Stimulated activated CD4-positive, alpha-beta T cell treated with anti-CD3 and anti-CD28 coated beads, Interleukin-1b, Interleukin-23, amount 100 ng/mL, for 1 hour (primary cell): ENCODE measurements at places on chromosomes 4 and X.

DNA sequence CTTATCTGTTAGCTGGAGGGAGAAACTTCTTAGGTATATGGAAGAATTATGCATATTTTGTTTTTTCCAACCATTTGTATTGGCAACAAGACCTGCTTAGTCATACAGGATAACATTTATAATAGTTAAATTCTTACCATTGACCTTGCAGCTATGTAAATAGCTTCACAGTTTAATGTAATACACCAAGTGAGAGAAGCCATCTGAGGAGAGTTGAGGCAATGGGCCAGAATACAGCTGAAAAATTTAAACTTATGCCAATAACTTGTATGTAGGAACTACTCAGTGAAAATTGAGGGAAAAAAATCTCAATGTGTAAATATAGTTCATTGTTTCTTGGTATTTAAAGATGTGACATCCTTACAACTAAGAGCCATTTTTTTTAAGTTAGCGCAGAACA lies 273.5 kb downstream of the DACH2 start:
- no peak for DNase-seq

DNA sequence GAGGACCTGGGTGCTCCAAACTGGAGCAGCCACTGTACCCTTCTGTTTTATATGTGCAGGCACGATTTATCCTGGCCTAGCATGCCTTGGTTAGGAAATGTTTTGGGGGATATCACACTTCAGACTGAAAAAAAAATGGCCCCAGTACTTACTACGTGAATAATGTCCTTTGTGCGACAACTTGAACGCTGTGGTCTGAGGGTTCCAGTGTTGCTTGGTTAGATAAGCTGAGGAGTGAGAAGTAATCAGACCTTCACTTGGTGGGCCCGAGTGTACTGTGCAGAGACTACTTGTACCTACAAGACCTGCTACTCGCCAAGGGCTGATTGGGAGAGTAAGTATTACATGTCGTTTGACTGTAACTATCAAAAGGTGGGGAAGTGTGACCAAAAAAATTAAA lies 678 bp downstream of the DNAAF6 start:
- no peak for DNase-seq

GRCh38 chr4:139207873-139208403 lies 30.9 kb upstream of the ELF2 start:
- no peak for DNase-seq

- DNase-seq, result no peak
These were observed 13.8 kb downstream of the USP46 start for GRCh38 chr4:52645300-52645699.

- peak; percentile 58 for DNase-seq
These were observed 1.0 kb downstream of the OTUD4 start for GRCh38 chr4:145179281-145179860.

DNA sequence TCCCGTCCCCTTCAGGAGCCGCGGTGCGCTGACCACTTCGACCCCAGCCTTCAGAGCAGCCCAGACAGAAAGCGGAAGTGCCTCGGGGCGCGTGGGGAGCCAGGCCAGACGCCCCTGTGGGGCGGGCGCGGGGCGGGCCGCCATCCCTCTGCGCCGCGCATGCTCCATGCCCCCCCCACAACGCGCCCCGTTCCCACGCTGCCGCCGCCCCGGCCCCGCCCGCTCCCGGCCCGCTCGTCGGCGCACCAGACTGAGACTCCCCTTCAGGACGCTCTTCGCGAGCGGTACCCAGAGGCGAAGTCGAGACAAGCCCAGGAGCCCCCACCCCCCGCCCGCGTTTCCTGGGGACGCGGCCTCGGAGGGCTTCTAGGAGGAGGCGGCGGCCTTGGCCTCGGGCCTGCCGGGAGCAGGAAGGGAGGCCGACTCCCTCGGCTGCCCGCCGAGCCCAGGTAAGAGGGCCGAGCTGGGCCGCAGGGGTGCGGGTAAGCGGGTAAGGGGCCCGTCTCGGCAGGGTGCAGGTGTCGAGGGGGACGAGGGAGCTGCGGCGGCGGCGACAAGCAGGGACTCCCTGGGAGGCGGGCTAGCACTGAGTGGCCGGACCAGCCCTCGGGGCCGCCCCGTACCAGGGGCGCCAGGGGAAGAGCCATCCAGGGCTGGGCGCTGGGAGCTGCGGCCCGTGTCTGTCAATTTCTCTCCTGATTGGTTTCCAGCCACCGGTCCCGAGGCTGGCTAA lies at the start of gene ZFP92:
ZFP92 (plus strand) TSS at position 218 of the 733 bp plus-strand sequence. CDS start 6,851 bp downstream, outside the sequence.
- DNase-seq, result no peak

DNA sequence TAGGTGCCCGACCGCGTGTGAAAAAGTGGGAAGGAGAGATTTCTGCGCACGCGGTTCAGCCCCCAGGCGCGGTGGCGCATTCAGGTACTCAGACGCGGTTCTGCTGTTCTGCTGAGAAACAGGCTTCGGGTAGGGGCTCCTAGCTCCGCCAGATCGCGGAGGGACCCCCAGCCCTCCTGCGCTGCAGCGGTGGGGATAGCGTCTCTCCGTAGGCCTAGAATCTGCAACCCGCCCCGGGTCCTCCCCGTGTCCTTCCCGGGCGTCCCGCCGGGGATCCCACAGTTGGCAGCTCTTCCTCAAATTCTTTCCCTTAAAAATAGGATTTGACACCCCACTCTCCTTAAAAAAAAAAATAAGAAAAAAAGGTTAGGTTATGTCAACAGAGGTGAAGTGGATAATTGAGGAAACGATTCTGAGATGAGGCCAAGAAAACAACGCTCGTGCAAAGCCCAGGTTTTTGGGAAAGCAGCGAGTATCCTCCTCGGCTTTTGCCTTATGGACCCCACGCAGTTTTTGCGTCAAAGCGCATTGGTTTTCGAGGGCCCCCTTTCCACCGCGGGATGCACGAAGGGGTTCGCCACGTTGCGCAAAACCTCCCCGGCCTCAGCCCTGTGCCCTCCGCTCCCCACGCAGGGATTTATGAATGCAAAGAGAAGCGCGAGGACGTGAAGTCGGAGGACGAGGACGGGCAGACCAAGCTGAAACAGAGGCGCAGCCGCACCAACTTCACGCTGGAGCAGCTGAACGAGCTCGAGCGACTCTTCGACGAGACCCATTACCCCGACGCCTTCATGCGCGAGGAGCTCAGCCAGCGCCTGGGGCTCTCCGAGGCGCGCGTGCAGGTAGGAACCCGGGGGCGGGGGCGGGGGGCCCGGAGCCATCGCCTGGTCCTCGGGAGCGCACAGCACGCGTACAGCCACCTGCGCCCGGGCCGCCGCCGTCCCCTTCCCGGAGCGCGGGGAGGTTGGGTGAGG lies 3.7 kb downstream of the SHOX start:
- no peak for DNase-seq

GRCh38 chr4:123366144-123366748 lies 30.3 kb upstream of the SPRY1 start:
- DNase-seq, result no peak

DNA sequence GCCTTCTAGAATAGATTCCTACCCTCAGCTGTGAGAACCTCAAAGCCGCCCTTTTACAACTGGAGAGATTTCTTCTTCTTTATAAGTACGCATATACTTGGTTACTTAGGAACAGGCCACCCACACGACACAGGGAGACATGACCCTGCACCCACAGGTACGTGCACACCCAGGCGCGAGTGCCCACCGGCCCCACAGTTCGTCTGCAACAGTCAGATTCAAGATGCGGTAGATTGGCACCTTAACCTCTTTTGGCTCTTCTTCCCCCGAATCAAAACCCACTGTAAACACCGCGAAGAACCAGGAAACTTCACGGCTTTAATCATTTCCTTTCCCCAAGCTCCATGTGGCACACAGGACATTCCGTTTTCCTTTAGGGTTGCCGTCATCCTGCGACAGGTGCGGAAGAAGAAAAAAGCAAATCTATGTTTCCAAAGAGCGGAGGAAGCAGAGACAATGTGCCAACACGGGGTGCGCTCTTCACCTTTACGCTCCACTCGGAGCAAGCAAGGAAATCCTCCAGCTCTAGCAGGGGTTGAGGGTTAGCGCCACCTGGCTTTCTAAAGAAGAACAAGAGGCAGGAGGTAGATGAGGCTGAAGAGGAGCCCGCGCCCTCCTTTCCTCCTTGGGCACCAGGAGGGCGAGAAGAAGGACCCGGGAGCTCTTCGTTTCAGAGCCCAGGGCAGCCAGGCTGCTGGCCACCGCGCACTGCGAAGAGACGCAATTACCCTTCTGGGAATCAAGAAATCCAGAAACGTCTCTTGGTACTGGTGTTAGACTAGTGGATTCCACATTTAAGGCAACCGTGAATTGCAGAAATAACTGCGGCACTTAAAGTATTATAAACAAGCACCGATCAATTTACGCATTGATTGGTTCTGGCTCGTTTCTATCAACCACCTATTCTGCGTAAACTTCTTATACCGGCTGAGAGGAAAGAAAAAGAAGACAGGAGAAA lies 35.7 kb downstream of the HAND2 start:
- DNase-seq, result no peak

DNA sequence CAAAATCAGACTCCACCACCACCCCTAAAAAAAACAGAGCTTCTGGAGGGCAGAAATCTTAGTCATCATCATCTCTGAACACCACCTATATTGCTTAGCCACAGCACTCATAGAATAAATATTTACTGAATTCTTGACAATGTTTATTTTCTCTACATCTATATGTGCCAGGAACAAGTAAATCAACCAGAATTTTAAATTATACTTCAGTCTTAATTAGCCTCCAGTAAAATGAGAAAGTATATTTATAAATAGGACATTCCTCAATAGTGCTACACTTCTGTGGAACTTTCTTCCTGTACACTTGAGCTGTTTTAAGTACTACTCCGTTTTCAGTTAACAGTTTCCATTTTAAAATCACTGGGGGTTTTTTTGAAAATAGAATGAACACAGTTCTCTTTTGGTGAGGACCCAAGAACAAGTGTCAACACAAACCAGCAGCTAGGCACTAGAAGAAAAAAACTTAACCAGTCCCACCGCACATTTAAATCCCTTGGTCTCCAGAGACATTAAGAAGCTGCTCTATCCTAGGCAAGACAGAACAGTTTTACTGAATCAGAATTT lies 25.5 kb downstream of the SMIM14 start:
- no peak for DNase-seq

GRCh38 chr4:76384052-76384451 lies 36.9 kb downstream of the CCDC158 start:
- DNase-seq, result no peak

- DNase-seq, result no peak
These were observed 15.0 kb upstream of the SH3TC1 start for GRCh38 chr4:8184061-8184460.

- DNase-seq, result no peak
These were observed 252.9 kb downstream of the ARHGAP10 start for GRCh38 chr4:147984778-147985138.

GRCh38 chr4:6180841-6181631 lies 19.3 kb downstream of the JAKMIP1 start:
- no peak for DNase-seq

DNA sequence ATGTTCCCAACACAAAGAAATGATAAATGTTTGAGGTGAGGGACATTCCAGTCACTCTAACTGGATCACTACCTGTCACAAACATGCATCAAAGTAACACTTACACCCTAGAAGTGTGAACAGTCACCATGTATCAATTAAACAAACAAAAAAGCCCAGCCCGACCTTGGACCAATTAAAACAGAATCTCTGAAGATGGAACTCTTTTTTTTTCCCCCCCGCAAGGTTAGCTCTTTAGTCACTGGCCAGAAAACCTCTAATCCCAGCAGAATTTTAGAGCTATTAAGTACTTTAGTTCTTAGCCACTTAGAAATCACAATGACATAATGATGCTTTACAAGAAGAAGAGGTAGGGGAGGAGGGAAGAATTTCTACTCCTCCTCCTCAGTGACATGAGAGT lies 154.5 kb downstream of the PALLD start:
- no peak for DNase-seq

GRCh38 chrX:109959356-109959871 lies 43.5 kb upstream of the TMEM164 start:
- no peak for DNase-seq

- DNase-seq, result no peak
These were observed 11.5 kb downstream of the XIAP start for GRCh38 chrX:123871309-123871708.

- no peak for DNase-seq
These were observed 1.2 kb downstream of the ATP10D start for GRCh38 chr4:47486231-47486673.

- DNase-seq, result no peak
These were observed 60.4 kb downstream of the JADE1 start for GRCh38 chr4:128869776-128870509.

GRCh38 chrX:69127466-69127865 lies 37.8 kb downstream of the PJA1 start:
- no peak for DNase-seq

DNA sequence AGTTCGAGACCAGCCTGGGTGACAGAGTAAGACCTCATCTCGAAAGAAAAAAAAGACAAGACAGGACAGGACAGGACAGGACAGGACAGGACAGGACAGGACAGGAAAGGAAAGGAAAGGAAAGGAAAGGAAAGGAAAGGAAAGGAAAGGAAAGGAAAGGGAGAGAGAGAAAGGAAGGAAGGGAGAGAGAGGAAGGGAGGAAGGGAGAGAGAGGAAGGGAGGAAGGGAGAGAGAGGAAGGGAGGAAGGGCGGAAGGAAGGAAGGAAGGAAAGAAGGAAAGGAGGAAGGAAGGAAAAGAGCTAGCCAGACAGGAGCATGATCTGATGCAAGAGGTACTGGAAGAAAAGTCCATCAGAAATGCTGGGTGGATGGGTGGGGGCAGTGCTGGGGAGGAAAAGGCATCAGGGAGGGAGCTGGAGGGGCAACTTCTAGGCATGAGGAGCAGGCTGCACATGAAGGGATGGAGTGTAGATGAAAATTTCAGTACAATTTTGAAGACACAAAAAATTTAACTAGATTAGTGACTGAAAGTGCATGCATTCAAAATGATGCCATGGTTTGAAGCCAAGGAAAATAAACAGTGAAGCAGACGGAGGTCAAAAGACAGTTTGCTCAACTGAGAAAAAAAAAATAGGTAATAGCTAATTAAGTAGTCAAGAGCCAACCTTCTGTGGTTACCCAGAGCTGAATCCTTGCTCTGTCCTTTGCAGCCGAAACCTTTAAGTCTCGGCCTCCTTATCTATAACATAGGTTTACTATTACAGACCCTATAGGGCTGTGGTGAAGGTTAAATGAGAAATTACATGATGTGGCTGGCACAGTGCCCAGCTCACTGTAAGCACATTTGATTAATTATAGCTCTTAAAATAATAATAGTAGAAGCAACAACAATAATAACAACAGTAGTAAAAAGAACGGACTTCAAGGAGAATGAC lies 59.9 kb downstream of the ZNF827 start:
- no peak for DNase-seq
